Sciatic nerve (tissue), 2 donors: ENCODE measurements at places on chromosomes 6 and 20.

DNA sequence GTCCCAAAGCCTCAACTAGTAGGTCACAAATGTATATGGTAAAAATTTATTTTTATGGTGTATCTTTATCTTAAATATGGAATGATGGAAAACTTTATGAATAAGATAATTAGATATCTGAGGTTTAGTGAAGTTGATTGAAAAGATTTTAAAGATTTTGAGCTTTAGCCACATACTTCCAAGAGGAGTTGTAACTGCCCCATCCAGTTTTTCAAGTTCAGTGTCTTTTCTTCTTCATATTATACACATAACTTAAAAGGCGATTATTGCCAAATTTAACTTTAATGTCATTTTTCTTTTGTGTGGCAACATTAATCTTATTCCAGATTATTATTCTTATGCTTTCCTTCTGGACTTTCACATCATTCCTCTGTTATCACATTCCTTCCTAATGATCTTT is 266.4 kb downstream of the TINAG start:
- DNase-seq, result no peak

DNA sequence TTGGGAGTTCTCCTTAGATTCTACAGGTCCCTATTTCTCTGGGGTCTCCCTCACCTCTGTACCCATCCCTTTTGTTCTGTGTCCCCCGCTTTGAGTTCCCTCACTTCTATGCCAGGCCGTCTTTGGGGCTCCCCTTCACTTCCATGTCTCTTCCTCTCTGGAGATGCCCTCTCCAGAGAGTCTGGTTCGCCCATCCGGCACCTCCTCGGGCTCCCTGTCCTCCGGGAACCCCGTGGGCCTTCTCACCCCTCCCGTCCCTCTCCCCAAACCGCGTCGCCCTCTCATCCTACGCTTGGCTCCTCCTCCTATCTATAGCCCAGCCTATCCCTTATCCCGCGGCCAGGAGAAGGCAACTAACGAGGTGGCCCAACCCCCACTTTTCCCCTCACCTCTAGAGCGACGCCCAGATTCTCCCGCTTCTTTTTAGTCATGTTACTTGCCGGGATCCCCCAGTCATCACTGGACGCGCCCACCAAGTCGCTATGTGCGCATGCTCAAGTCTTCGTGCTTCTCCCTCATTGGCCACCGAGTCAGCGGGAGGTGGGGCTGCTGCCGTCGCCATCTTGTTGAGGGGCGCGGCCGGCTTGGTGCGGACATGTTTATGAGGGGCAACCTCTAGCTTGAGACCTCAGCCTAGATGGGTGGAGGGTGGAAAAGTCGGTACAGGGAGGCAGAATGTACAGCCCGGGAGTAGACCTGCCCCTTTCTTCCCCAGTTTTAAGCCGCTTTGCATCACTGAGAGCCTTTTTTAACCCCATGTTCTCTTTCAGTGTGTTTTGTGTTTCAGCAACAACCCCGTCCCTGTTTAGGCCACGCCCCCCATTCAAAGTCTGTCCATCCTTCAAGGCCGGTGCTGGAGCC is at the start of gene CCDC167:
TSS of gene CCDC167 (minus strand) at position 461 of the 861 bp plus-strand sequence. CDS start at position 431, 30 bp downstream.
- peak; percentile 95 for DNase-seq

DNA sequence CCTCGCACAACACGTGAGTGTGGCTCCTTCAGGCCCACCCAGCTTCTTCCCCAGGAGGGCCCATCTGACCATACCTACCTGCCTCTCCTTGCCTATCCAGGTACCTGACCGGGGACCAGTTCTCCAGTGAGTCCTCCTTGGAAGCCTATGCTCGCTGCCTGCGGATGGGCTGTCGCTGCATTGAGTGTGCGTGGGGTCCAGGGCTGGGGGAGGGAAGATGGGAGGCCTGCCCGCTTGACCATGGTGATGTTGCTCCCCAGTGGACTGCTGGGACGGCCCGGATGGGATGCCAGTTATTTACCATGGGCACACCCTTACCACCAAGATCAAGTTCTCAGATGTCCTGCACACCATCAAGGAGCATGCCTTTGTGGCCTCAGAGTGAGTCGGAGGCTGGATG is 26.5 kb downstream of the PLCG1 start:
- DNase-seq, result no peak

- no peak for DNase-seq
These were observed 5.1 kb downstream of the OGFR start for GRCh38 chr20:62809530-62810428.

DNA sequence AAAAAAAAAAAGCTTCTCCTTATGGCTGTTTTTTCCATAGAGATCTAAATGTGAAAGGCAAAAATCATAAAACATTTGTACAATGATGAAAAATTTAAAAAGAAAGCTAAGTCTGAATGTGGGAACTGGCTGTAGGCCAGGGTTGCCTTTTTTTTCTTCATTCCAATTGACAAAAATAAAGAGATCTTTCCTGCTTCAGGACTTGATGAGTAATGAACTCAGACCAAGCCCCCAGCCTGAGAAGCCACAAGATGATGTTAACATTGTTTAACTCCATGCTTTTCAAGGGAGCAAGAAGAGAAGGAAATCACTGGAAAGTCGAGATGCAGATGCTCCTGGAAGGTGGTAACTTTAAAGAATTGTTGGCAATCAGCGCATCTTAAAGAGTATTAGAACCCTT is 41.4 kb downstream of the TRMT6 start:
- no peak for DNase-seq

DNA sequence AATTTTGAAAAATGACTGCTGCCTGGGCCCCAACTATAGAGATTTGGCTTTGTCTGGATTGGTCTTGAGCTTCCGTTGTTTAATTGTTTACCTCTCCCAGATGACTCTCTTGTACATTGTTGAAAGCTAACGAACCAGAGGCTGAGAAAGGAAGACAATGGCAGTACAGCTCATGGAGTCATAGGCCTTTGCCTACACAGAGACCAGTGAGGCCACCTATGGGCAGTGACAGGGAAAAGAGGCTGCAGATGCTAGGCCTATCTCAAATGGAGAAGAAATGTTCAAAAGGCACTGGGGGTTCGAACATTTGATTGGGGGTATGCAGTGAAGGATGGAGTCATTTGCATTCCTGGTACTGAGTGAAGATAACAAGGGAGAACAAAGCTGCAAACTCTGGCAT is 29.1 kb downstream of the OPN5 start:
- no peak for DNase-seq

DNA sequence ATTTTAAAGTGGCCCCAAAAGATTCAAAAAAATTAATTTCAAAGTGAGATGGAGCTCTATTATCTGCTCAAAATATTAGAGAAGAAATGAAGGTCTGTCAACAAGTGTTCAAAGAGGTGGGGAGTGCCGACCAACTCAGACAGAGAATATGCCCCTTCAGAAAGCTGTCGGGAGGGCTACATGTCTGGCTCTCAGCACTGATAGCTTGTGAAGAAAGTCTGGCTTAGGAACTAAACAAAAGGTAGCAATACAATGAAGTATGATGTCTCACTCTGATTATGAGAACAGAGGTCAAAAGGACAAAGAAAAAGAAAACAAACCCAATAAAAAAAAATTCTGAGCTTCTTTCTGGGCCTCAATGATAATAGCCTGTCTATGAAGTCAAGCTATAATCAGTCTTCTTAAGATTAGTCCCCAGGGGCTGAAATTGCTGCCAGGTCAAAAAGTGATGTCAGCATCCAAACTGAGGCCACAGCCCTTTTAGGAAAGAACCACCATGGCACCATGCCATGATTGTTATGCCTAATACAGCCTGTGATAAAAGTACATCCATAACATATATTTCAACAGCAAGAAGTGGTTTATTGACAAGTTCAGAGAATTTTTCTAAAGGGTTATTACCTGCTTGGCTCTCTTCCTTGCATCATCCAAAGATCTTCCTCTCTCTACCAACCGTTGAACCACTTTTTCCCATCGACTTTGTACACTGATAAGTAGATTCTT is 150.9 kb downstream of the DST start:
- no peak for DNase-seq

DNA sequence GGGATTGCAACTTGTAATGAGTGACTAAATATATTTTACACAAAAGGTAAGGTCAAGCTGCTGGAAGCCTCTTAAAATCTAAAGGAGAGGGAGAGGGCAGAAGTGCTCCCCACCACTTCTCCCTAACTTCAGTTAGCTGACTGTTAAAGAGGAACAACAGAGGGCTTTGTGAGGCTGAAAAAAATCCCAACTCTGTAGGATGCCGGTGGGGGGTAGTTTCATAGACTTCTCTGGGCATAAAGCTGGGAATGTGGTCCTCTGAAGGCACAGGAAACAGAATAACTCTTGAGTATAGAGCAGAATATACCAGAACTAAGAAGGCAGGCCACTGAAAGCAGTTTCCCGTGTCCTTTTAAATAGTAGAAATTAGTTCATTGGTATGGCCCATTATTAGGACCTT is 71.6 kb downstream of the KIF6 start:
- no peak for DNase-seq

DNA sequence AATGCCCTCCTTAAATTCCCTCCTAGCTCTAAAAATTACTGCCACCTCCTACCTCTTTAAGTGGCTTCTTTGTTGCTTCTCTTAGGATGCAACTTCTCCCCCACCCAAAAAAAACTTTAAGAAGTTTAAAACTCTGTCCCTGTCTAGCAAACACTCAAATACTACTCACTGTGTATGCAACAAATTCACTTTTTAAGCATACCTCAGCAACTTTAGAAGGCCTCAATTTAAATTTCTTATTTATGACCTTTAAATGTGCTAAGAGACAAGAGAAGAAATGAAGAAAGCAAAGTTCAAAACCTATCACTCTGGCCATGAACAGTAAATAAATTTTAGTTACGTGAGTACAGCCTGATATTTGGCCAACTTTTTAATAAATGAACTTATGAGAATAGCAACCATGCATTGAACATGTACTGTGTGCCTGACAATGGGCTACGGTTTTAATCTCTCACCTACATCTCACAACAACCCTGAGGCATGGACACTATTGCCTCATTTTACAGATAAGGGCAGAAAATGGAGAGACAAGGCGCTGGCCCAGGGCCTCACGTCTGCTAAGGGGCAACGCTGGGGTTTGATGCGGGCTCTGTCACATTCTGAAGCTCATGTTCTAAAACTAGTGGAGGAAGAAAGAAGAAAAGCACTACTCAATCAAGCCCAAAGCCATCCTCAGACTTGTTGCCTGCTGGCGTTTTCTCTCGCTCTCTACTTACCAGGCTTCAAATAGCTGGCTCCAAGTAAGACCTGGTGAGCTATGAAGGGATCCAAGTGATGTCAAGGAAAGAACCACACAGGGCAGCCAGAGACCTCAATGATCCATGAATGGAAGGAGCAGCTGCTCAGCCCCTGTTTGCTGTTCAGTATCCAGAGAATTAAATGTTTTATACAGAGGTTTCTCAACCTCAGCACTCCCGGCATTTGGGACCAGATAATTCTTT is 99.8 kb downstream of the TBC1D7 start:
- DNase-seq, result no peak

- no peak for DNase-seq
These were observed 501.0 kb upstream of the MARCKS start for GRCh38 chr6:113356139-113356538.

DNA sequence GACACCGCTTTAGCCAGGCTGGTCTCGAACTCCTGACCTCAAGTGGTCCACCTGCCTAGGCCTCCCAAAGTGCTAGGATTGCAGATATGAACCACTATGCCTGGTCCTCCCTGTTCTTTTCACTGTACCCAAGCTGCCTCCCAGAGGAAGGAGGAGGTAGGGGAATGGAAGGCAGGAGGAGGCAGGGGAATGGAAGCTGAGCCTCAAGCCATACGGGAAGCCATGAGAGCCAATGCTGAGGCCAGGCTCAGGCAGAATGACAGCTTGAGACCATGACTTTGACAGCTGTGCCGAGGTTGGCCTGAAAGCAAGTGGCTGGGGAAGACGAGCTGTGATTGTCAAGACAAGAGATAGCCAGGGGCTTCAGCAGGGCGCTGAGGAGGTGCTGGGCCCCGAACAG is 13.6 kb upstream of the ZNF335 start:
- no peak for DNase-seq

DNA sequence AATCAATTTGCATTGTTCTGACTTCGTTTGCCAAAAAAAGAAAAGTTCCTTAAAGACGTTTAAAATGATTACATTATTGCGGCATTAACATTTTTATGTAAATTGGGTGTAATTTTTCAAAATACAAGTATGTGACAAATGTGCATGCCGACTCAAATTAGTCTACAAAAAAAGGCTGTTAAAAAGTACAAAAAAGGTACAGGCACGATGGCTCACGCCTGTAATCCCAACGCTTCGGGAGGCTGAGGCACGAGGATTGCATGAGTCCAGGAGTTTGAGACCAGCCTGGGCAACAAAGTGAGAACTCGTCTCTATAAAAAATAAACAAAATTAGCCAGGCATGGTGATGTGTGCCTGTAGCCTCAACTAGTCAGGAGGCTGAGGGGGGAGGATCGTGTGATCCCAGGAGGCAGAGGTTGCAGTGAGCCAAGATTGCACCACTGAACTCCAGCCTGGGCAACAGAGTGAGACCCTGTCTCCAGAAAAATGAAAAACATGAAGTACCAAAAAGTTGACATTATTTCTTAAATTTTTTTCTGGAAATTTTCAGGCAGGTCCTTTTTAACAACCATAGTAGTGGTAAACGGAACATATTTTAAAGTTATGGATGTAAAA is 90.2 kb downstream of the PTPN1 start:
- DNase-seq, result no peak

GRCh38 chr6:169558378-169558773 is 143.5 kb downstream of the WDR27 start:
- no peak for DNase-seq

- DNase-seq, result no peak
These were observed 94.1 kb upstream of the BMP5 start for GRCh38 chr6:55969526-55969925.

DNA sequence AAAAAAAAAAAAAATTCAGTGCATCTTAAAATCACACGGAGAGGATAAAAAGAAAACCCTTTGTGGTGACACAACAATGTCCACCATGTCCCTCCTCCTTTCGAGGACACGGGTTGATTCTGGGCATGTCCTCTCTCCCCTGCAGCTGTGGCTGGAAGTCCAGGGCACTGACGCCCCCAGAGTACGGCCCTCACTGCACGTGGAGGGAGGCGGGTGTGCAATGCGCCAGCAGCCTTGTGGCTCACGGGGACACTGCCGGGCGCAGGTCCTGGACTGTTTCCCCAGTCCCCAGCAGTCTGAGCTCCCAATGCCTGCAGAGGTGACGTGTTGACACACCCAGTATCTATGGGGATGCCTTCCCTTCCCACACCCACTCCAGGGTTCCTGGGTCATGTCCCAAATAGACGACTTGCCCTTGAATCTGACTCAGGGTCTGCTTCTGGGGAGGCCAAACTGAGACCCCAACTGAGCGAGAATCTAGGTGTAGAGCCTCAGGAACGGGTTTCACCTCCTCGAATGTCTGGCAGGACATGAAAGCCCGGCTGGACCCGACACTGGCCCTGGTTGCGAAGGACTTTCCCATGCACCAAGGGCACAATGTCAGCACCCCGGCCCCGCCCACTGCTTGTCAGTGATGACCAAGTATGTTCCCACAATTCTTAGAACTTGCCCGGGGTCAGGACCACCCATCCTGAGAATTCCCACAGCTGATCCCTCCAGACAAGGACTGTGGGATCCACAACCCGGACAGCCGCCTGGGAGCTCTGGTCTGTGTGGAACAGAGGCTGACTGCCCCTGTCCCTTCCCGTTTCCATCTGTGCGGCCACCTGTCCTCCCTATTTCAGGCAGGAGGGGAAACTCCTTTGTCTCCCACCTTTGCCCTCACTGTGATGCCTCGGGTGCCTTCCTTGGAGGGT is 425.1 kb upstream of the SULF2 start:
- no peak for DNase-seq

- no peak for DNase-seq
These were observed 204.3 kb upstream of the PRSS16 start for GRCh38 chr6:27043244-27043643.
